Epithelial cell of proximal tubule (primary cell): ENCODE measurements at places on chromosomes 3 and 15. TPM values are rescaled to one million over a fixed set of nuclear protein-coding genes. Genes with fewer than 3 reads are reported as not detected.
A peak's percentile ranks its signal among the peaks of the same experiment; 100 is the strongest.

ACKR2 gene
- total RNA-seq: 2.8 and 6.1 TPM in 2 replicates

MRAS gene
- 12.7 and 17.2 TPM in 2 replicates for total RNA-seq

AGBL1 gene
- total RNA-seq: not detected in 2 replicates

SLC28A2 gene
- not detected in 2 replicates for total RNA-seq

LARP6 gene
- 28.8 and 34.8 TPM in 2 replicates for total RNA-seq

GRCh38 chr15:71634820-71635560, 175.4 kb upstream of the NR2E3 start:
- no peak for DNase-seq

DNA sequence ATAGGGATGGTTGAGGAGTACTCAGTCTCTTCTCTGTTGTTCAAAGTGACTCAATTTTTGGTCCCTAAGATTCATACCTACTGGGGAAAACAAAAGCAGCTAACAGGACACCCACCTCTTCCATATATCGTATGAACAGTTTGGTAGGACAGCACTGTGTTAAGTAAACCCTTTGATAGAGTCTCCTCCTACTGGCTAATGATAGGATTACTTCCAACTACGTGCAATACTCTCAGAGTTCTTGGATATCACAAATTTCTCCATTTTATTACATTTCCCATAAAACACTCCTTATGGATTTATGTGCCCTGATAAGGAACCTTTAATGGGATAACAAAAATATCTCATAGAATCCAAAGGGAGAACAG, 200.2 kb upstream of the GOLGA6L4 start:
- peak; percentile 4 for DNase-seq

GRCh38 chr3:76723366-76723765, 316.5 kb upstream of the ROBO2 start:
- DNase-seq: no peak

DNA sequence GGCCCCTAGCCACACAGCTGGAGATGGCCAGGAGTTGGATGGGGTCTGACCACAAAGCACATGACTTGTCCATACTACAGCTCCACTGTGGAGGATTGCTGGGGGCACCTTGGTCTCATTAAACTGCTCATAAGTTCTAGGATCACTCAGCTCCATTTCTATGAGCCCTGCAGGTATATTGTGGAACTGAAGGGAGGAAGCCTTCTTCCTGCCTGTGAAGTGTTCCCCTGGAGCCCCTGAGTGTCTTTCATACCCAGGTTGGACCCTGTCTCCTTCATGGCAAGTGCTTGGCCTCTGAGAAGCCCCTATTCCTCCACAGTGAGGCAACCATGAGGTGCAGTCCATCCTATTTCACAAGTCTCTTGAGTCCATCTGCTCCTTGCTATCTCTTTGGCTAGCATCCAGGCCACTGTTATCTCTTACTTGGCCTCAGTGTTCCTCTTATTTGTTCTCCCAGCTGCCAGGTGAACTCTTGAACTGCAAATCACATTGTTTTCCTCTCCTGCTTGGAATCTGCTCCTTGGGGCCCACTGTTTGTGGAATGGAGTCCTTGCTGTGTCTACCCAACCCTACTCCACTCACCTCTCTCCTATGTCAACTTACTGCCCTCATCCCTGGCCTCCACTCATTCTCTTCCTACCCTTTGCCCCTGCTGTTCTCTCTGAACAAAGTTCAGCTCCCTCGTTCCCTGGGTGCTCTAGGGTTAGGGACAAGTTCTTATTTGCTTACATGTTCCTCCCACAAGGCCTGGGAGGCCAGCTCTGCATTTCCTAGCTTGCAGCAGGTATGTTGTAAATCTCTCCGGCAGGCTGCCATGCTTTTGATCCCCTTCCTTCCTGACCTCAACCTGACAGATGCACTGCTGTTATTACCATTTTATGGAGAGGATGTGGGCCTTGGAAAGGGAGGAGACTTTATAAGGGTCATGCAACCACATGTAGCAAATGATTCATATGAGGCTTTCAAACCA, 1.2 kb downstream of the ACOX2 start:
- DNase-seq: no peak

DNA sequence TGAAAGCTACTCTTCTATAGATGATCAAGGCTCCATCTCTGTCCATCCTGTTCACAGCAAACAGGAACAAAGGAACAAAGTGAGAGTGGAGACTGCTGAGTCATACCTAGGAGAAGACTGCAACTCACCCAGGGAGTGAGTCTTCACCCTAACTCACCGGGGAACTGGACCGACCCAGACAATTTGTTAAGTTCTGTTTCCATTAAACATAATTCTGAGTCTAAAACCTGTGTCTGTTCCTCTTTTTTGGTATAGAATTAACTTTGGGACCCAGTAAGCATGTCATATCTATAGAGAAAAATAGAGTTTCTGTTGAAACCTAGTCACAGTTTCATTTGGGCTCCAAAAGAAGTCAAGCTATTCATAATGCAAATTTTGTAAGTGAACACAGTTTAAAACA, 21.6 kb downstream of the CCDC80 start:
- DNase-seq: no peak

DNA sequence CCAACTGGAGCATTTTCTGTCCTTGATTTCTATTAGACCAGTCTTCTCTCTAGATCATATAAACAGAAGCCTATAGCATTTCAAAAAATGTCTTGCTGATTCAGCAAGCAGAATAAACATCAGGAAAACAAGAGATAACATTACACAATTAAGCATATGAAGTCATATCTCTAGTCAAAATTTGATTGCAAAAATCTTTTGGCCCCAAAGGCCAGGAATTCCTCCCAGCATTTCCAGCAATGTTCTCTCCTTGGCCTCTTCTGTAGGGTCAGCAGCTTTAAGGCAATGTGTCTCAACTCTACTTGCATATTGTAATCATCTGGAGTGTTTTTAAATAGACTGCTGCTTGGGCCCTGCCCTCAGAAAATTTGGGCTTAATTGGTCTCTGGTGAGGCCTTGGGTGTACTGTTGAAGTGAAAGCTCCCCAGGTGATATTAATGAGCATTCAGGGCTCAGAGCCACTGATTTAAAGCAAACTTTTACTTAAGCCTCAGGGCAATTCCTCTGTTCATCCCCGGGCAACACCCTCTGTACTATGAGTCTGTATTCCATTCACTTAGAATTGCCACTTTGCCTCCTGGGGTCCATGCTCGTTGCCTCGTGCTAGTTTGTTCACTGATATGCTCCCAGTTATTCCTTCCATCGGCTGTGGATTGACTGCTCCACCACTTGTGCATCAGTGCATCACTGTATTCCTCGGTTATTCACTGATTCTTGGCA, 1072.6 kb downstream of the ROBO2 start:
- no peak for DNase-seq

- DNase-seq: no peak
These were observed 39.9 kb downstream of the AMOTL2 start for GRCh38 chr3:134334231-134334900.

GRCh38 chr3:76487446-76487845, 552.5 kb upstream of the ROBO2 start:
- DNase-seq: no peak

GRCh38 chr3:113051787-113052186, 61.0 kb downstream of the GTPBP8 start:
- no peak for DNase-seq

GRCh38 chr3:174358252-174358651, 500.9 kb upstream of the NAALADL2 start:
- DNase-seq: no peak

- DNase-seq: no peak
These were observed 192.9 kb downstream of the NEK10 start for GRCh38 chr3:27176256-27176655.
